ENCODE measurements at places on chromosomes 4 and X.

DNA sequence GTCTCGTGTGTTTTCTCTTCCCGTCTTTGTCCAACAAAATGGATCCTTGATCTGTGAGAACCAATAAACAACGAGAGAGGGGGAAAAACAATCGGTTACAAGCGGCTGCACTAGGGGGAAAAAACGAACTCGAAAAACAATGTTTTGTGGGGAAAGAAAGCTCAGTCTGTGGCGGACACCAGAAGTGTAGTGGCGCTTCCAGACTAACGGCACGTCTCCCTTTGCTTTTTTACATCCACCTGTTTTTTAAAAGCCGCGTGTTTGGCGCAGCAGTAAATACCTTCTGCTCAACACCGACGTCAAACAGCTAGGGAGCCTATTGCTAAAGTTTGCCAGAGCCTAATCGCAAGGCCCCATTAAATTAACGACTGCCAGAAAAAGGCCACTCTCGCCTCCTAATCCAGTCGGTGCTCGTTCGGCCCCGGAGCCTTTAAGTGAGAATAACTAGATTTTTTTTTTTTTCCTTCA lies 3.3 kb downstream of the NKX6-1 start:
- DNase-seq: no peak

DNA sequence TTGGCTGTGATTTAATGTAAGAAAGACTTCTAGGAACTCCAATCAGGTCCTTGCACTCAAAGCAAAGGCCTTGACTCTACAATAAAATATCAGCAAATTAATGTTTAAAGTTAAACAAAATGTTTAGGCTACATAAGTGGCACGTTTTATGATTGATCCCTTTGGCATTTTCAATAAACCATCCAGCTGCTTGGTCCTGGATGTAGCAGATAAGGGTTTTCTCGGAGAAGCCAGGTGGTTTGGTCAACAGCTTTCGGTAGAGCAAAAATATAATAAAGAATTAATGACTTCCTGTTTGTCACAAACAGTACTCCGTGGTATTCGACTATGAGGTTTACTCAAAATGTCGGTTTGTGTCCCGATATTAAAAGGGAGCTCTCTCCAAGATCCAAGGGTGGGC lies 95.8 kb downstream of the GEMIN8 start:
- no peak for DNase-seq

DNA sequence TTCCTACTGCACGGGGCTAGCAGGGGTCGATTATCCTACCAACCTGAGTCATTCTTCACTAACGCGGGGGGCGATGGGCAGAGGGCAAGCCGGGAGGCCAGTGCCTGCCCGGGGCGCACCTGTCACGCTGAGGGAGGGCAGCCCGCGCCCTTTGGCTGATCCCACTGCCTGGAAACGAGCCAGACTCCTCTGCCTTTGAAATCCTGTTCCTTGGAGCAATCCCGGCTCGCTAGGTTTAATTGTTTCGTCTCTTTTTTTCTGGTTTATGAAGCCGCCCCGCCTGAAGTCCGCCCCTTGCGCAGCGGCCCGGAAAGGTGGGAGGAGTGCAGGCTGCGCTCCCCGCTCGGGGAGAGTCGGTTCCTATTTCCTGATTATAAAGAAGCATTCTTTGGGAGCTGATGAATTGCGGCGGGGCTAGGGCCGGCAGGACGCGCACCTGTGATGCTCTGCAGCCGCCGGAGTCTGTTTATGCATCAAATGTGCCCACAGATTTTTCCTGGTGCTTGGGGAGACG lies 484.2 kb downstream of the BCOR start:
- DNase-seq: peak; percentile 8

GRCh38 chr4:79673898-79674297 lies 265.9 kb upstream of the GK2 start:
- DNase-seq: no peak

GRCh38 chr4:112290341-112290740 lies 4.6 kb upstream of the TIFA start:
- DNase-seq: no peak

GRCh38 chr4:79996851-79997250 lies 76.2 kb downstream of the ANTXR2 start:
- DNase-seq: no peak

DNA sequence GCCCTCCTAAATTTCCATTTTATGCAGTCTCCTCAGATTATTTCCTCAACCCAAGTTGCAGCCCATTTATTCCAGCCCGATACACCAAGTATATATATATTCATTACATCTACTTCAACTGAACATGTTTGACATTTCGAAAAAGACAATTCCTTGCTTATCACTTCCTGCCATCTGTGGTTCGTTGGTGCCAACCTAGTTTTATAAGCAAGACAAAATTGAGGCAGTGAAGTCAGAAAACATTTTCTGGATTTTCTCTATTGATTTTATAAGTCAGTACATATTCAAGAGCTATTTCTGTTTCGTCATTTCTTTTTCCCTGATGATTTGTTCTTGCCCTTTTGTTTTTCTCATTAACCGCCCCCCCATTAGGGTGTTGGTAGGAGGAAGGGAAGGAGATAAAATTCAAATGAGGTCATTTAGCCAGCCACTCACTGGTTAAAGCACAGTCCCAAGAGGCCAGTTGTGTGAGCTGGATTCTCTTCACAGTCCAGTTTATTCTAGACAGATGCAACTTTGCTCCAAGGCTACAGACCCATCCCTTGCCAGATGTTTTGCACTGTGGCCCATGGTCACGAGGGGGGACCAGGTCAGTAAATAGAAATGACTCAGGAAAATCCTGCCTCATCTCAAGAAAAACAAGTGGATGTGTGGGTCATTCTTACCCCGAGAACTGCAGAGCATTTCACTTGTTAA lies 20.3 kb upstream of the VEGFD start:
- DNase-seq: no peak

DNA sequence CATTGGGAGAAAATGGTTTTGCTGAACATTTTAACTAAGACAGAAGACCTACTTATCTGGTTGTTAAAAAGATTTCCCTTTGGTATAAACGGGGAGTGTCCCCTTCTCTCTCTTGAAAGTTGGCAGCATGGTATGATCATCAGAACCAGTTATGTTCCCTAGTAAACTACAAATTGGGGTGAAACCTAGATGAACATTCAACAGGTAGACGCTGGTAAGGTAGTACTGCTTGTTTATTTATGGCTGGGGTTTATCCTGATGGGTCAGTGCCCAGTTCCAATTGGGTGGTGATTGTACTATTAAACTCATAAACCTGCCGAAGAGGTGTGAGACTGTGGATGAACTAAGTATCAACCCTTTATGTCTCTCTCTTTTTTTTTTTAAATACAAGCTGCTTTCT lies 100.5 kb downstream of the MBNL3 start:
- no peak for DNase-seq

DNA sequence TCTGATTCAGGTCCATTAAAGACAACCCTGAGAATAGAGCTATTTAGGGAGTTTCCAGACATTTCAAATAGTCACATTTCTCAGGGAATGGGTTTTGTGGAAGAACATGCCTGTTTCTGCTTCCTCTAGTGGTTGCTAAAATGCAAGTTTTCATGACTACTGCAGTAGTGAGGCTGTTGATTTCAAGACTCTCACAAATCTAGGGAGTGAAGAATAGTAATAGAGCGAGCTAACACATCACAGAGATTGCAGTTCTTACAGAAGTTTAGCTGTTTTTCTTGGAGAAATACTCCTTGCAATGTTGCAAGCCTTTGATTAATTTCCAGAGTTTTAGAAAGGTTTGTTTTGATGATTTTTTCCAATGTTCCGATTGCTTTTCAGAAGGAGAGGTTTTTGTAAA lies 610.2 kb upstream of the HTR2C start:
- DNase-seq: no peak

Data from activated CD4-positive, alpha-beta T cell treated with anti-CD3 and anti-CD28 coated beads, Interleukin-2, amount 50 U/mL, for 24 hours (primary cell).